ENCODE measurements at places on chromosomes 6 and 20. TPM values are rescaled to one million over a fixed set of nuclear protein-coding genes. Genes with fewer than 3 reads are reported as not detected.

GRCh38 chr6:49030251-49031020 lies 432.6 kb downstream of the MMUT start:
- DNase-seq = no peak

- no peak for DNase-seq
Observed at GRCh38 chr20:50251992-50252511, 61.4 kb downstream of the CEBPB start.

DNA sequence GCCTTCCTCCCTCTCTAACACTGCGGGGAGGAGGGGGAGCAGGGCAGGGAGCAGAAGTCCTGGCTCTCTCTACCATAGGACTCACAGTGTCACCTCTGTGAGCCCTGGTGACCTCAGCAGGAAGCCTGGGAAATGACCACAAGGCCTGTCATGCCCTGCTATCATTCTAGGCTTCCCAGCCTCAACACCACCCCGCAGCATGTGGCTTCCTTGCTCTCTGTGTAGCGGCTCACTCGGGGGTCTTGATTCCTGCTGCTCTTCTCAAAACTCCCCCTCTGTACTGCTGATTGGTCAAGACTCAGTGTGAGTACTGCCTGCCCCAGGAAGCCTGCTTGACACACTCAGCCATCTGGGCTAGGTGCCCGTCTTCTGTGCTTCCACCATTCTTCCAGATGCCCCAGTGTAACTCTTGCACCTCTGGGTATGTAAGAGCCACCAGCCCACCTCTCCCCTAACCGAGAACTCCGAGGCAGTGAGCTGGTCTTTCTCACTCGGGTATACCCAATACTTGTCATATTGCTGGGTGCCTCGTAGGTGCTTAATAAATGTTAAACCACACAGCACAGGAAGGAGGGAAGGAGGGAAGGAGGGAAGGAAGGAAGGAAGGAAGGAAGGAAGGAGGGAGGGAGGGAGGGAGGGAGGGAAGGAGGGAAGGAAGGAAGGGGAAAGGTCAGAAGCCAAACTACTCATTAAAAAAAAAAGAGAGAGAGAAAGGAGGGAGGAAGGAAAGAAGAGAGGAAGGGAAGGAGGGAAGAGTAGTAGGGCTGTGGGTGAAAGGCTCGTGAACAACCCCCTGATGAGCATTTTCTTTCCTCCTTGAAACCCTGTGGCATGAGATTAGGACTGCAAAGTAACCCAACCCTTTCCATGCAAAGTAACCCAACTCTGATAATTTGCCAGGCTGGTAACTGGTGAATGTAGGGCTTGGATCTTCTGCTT lies 5.0 kb downstream of the MDFI start:
- no peak for DNase-seq

Gene SLC16A10
- 5.8 TPM for total RNA-seq

Gene HDGFL1
- not detected for total RNA-seq
